Kidney tubule cell (primary cell): ENCODE measurements at places on chromosomes 2 and 18.

DNA sequence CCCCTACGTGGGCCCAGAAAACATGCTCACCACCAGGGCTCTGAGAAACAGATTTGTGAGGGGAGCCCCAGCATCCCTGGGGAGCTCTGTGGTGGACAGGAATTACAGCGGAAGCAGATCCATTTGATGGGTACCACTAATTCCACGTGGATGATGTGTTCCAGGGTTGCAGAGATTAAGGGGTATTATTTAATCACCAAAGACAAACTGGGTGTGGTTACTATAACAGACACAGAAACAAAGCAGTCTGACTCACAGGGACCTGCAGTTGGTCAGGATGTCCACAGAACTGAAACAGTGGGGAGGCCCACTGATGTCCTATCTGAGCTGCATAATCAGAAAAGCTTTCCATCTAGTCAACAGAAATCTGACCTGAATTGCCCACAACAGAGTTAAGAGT is 65.8 kb downstream of the PSMG2 start:
- DNase-seq: no peak

- DNase-seq: peak; percentile 41
These were observed 2.5 kb downstream of the ARMC9 start for GRCh38 chr2:231200805-231201474.

DNA sequence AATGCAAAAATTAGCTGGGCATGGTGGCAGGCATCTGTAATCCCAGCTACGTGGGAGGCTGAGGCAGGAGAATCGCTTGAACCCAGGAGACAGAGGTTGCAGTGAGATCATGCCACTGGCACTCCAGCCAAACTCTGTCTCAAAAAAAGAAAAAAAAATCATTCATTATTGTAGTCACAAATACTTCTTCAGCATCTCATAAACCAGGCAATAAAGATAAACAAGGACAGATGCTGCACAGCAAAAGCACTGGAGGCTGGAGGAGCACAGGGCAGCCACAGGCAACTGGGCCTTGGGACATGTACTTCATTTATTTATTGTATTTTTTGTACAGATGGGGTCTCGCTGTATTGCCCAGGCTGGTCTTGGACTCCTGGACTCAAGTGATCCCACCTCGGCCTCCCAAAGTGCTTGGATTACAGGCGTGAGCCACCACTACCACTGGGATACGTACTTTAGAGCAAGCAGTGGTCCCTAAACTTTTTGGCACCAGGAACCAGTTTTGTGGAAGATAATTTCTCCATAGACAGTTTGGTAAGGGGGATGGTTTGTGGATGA is 16.8 kb upstream of the MAT2A start:
- DNase-seq: no peak

- peak; percentile 29 for DNase-seq
These were observed 9.2 kb downstream of the POU3F3 start for GRCh38 chr2:104863146-104863467.

DNA sequence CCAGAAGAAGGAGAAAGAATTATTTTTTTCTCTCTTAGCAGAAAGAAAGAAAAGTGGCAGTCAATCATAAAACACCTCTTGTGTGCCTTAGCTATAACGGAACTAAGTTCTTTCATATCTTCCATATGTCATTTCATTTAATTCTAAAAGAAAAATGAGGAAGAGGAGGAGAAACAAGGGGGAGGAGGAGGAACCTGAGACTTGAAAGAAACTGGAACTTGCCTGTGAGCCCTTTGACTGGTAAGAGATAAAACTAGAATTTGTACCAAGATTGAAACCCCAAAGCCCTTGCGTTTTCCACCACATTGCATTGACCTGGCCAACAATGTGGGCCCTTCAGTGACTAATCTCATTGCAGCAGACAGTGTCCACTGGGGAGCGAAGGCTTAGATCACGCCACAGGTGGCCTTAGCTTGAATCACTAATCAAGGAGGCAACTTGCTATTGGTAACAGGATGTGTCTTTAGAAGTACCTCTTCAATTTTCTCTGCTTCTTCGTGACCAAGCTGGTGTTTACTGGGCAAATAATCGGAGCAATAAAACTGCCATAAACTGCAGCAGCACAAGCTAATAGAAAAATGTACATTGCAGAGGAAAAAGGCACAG is 307.9 kb downstream of the CLIP4 start:
- no peak for DNase-seq

GRCh38 chr2:207283356-207283755 is 117.6 kb upstream of the KLF7 start:
- DNase-seq: peak; percentile 17

GRCh38 chr2:30204281-30204680 is 27.1 kb upstream of the LBH start:
- no peak for DNase-seq

- DNase-seq: no peak
These were observed 27.0 kb upstream of the CCDC178 start for GRCh38 chr18:33467531-33467930.

GRCh38 chr2:183292028-183292427 is 167.8 kb downstream of the NUP35 start:
- DNase-seq: no peak

- no peak for DNase-seq
These were observed 171.9 kb upstream of the FHL2 start for GRCh38 chr2:105570757-105571156.

DNA sequence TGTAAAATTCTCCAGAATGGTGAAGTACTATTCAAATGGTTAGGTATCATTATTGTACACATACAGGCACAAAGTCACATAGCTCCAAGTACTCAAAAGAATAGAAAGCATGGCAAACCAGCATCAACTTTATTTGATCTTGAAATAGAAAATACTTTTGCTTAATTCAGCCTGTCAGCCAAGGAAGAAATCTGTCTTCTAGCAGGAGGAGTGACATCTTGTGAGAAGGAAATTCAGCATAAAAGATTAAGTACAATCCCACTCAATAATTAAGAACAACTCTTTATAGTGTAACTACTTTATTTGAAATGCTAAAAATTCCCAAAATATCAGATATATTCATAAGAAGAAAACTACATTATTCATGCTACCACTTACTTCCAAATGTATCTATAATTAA is 15.8 kb downstream of the DNAJC27 start:
- no peak for DNase-seq

- no peak for DNase-seq
These were observed 826.3 kb upstream of the CDH2 start for GRCh38 chr18:29003194-29003593.

- DNase-seq: peak; percentile 36
These were observed 34.0 kb upstream of the SLC66A3 start for GRCh38 chr2:11121099-11121822.

- DNase-seq: no peak
These were observed 33.6 kb downstream of the CRACDL start for GRCh38 chr2:98902209-98903063.

DNA sequence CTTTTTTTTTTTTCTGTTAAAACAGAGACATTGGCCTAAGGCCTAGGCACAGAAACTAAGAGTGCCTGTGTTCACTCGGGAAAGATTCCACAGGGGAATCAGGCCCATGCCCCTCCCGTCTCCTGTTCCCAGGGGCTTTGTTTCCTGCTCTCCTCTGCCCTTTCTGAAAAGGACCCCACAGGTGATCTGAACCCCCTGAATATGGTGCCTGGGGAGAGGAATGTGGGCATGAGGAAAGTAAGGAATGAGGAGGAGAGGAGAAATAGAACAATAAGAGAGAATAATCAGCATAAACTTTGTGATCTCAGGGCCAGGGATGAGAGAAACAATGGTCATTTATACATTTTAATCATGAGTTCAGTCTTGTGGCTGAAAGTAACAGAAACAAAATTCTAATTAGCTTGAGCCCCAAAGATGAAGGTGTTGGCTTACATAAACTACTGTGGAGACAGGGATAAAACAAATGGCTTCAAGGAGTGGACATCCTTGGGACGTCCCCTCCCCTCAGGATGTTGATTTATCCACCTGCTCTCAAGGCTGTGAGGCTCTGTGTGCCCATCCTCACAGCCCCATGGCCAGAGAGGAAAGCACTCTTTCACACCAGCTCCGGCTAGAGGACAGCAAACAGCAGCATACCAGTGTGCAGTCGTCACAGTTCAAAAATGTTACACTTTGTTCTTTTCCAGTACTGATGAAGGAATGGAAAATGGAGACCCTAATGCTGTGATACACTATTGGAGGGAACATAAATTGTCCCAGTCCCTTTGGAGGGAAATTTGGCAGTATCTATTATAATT is 46.4 kb upstream of the MRPL33 start:
- peak; percentile 79 for DNase-seq

DNA sequence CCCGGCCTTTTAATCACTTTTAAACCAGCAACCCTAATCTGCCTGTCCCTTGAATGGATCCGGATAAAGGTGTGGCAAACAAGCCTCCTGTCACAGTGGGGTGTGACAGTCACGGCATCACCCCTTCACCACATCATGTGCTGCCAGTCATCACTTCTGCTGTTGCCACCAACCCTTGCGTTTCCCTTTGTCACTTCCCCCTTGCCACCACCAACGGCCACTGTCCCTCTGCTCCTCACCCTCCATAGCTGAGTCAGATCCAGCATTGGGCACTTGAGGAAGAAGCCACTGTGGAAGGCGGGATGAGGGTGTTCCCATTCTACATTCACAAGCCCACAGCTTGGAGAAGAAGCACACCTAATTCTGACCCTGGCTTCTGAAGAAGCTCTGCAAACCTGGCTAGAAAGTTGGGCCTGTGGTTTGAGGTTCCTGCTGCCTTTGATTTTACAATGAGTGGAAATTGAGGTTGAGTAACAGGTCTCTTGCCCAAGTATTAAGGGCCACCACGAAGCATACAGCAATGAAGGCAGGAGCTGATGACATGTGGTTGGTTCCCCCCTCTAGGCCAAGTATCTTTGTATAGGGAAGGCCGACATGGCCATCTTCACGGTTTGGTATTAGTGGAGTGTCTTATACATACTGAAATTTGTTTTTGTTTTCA is 22.9 kb upstream of the DARS1 start:
- DNase-seq: no peak

- no peak for DNase-seq
These were observed 19.0 kb upstream of the TMEM247 start for GRCh38 chr2:46460241-46460921.

DNA sequence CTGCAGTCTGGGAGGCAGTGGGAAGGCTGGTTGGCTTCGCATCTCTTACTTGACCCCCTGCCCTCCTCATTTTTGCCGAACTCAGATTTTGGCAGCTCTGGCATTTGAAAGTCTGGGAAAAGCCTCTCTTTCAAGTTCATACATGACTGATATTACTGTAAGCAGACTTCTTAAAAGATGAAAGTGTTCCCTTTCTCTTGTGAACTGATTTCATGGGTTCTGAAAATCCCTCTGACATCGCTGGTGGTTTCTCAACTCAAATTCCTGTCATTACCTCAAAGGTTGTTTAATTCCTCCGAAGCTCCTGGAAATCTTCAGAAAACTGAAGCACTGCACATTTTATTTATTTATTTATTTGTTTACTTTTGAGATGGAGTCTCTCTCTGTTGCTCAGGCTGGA is 16.9 kb upstream of the SLC38A11 start:
- no peak for DNase-seq

DNA sequence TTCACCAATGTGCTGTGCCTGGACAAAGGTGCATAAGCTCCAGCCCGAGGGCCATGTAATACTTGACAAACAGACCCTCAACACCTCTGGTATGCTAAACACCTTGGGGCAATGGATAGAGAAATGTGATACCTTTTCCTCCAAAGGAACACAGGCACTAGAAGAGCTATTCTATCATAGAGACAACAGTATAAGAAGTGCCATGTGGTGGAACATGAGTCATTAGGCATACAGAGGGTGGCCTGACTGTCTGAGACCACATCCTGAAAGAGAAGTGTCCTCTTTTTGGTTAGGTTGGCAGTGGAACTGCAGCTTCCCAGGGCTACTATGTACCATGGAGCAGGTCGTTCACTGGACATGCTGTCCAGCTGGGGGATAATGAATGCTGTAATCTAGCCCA is 153.9 kb downstream of the INSIG2 start:
- DNase-seq: peak; percentile 75

DNA sequence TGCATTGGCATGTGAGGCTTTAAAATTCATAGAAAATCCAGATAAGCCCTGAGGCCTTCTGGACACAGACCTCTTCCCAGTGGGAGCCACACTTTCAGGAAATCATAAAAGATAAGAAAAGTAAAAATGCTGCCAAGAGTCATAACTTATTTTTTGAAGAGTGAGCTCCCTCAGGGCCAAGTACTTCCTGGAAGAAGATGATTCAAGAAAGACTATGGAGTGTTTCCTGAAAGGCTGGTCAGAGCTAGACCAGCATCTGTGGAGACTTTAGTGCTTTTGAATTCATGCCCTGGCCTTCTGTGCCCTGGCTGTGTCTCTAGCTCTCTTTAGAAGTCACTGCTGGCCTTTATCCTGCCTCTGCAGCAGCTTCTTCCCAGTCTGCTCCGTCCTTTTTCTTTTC is 6.4 kb upstream of the XDH start:
- peak; percentile 32 for DNase-seq

DNA sequence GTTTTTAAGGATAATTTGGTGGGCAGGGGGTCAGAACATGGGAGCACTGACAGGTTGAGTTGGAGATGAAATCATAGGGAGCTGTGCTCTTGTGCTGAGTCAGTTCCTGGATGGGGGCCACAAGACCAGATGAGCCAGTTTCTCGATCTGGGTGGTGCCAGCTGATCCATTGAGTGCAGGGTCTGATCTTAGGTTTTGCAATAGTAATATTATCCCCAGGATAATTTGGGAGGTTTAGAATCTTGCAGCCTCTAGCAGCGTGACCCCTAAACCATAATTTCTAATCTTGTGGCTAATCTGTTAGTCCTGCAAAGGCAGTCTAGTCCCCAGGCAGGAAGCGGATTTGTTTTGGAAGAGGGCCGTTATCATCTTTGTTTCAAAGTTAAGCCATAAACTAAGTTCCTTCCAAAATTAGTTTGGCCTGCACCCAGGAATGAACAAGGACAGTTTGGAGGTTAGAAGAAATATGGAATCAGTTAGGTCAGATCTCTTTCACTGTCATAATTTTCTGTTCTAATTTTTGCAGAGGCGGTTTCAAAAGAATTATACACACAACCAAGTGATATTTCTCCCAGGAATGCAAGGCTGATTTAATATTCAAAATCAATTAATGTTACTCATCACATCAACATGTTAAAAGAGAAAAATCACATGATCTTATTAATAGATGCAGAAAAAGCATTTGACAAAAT is 23.0 kb downstream of the DBI start:
- peak; percentile 66 for DNase-seq

GRCh38 chr2:42851186-42851585 is 58.8 kb upstream of the HAAO start:
- no peak for DNase-seq

DNA sequence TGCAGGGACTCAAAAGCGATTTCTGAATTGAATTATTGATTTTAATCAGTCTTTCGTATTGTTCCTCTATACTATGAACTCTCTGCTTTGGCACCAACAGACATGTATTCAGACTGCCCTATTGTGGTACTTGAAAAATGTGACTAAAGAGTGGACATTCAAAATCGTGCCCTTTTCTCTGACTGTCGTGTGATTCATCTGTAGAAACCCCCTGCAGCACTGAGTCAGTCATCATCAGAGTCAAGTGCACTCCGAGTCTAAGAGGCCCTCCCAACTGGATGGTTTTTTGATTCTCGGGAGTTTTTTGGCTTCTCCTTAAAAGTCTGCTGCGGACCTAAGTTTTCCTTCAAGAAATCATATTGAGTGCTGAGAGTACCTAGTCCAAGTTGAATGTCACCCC is 96.4 kb upstream of the FOSL2 start:
- DNase-seq: peak; percentile 91

GRCh38 chr2:226865710-226866109 is 29.9 kb downstream of the RHBDD1 start:
- DNase-seq: no peak

GRCh38 chr2:206112846-206113547 is 27.0 kb upstream of the INO80D start:
- no peak for DNase-seq
